ENCODE measurements at places on chromosomes 1 and 21.

GRCh38 chr1:212608959-212609700 lies 569 bp downstream of the ATF3 start:
- DNase-seq: peak; percentile 61

DNA sequence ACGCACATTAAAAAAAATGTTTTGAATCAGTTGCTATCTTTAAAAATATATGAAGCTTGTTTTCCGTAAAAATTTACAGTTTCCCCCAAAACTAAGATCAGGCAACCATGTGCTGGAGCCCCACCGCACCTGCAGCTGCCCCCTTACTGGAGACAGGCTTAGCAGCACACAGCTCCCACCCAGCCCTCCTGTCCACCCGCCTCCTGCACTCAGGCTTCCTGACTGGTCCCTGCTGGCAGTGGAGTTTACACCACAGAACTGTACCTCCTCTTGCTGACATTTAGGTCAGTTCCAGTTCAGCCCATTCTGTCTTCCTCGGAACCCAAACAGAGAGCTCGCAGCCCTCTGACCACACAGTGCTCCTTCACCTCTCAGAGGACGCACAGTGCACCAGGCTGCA lies 2.1 kb downstream of the GPR161 start:
- DNase-seq: no peak

GRCh38 chr1:202648605-202649226 lies 61.5 kb downstream of the SYT2 start:
- no peak for DNase-seq

DNA sequence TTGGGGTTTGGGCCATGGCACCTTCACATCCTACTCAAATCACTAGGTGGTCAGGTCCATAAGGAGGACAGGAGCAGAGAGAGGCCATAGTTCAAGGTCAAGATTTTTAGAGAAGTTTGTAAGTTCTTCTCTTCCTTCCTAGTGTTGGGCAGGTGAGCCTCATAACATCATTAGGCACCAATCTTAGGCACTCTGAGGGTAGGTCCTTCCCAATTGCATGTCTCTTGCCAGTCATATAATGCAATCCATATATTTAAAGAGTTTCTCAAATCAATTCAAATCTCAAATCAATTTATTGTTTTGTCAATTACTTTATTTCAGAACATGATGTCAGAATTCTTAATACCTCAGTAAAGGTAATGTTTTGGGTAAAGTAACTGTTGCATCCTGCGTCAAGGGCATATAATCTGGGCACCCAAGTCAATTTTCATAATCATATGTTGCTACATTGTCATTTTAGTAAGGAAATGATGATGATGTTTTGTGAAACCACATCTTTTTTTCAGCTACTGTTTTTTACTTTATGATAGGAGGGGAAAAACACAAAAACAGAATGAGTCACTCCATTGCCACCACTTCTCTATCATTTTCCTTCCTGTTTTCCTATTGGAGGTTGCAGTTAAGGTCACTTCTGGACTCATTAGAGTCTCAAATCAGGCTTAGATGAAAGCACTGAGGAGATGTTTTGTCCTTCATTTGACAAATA lies 122.7 kb downstream of the UCHL5 start:
- DNase-seq: no peak

DNA sequence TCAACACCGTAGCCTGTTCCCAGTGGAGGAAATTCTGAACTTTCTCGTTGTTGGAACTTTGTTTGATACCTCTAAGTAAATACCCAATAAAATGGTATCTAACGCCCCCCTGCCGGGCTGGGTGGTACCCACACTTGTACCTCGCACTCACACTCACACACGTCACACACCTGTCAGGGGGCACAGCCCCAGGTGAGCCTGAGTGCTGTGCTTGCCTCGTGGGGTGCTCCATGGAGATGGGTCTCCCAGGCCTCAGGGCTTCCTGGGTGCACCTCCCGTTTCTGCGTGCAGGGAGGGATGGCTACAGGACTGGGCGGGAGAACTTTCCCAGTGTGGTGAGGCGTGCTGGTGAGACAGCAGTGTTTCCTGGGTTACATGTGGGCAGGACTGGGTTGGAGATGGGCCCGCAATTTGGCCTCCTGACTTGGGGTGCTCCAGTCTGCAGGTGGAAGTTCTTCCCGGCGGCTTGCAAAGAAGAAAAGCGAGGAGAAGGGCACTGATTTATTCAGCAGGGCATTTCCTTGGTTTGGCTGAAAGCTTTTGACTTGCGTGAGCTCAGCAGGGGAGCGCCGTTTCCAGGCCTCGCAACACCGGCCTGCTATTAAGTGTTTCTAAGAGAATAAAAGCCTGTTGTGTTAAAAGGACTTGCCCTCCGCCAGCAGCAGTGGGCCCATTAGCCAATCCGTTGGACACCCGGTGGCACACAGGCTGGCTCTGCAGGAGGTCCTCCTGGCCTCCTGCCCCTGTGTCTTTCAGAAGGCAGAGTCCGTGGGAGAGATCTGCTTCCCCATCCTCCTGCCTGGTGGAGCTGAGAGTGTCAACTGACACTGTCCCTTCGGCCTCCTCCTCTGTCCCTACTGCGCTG lies 79.7 kb downstream of the KIF26B start:
- no peak for DNase-seq

DNA sequence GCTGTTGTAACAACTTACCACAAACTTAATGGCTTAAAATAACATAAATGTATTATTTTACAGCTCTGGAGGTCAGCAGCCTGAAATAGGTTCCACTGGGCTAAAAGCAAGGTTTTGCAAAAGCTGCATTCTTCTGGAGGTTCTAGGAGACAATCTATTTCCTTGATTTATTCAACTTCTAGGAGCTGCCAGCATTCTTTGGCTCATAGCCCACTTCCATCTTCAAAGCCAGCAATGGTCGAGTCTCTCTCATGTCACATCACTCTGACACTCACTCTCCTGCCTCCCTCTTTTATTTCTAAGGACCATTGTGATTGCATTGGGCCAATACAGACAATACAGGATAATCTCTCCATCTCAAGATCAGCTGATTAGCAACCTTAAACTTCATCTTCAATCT lies 15.1 kb upstream of the FOXJ3 start:
- no peak for DNase-seq

DNA sequence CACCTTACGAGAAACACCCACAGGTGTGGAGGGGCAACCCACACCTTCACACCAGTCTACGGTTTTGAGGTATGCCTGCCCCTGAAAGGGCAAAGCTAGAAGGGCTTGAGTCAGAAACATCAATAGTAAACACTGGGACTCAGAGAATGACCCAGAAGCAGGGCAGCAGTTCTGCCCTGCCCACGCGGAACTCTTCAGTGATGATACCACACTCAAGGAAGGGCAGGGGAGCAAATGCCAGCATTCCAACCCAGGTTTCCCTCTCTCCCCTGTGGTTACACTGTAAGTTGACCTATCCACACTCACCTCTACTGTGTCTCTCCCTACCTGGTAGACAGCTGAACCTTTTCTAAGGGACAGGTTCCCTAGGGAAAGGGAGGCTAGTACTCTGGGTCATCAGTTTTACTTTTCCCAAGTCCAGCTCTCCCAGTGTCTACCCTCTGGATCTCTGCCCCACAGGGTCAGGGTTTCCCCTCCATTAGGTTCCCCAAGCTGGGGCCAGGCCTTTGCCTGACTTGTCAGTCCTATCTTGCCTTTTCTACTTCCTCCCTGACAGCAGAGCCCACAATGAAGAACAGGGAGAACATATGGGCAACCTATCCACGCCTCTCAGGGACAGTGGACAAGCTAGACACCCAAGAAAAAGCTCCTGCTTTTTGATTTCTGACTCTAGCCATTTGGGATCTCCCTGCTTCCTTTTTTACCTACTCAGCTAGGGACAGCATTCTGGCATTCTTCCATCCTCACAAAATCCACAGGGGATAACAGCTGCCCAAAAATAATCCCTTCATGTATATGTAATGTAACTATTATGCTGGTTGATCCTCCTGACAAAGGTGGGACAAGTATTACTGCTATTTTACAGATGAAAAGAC lies 3.0 kb downstream of the F11R start:
- DNase-seq: no peak

- DNase-seq: peak; percentile 33
These were observed 56.2 kb downstream of the FCRL5 start for GRCh38 chr1:157496121-157496526.

GRCh38 chr1:47638713-47639112 lies 200.9 kb downstream of the FOXD2 start:
- DNase-seq: no peak

GRCh38 chr1:99370476-99370875 lies 106.2 kb downstream of the PLPPR4 start:
- DNase-seq: no peak

GRCh38 chr1:58755468-58755872 lies 28.4 kb downstream of the JUN start:
- DNase-seq: peak; percentile 74

DNA sequence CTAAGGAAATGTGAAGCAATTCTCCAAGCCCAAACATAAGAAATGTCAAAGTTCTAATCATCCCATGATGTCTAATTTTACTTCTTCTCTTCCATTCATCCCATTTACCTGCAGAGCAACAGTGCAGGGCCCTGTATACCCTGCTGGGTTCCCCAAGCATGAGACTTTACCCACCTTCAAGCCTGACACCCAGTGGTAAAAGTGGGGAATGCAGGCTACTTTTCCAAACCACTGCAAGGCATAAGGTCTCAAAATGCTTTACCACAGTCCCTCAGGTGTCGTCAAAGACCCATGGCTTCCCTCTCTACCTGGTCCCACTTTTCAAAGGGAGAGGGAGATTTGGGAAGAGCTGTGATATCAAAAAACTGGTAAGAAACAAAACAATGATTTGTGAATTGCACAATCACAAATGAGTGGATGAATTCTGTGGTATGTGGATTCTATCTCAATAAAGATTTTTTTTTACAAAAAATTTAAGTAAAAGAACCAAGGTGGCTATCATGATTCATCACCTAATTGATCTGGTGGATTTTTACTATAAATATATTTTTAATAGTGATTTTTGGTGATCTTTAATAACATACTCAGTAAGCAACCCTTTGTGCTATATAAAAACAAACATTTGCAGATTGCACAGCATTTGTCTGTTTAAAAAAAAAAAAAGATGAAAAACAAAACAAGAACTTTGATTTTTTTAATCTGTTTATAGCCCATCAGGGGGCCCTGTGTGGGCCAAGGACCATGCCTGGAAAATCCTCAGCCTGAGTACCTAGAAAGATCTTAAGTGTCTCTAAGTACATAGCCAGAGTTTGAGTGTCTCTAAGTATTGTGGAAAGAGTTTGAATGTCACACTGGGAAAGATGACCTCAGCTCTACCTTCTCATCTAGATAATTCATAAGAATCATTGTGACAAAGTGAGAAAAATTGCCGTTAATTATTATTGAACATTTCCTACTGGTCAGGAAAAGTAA lies 73.1 kb upstream of the GJB5 start:
- peak; percentile 61 for DNase-seq

DNA sequence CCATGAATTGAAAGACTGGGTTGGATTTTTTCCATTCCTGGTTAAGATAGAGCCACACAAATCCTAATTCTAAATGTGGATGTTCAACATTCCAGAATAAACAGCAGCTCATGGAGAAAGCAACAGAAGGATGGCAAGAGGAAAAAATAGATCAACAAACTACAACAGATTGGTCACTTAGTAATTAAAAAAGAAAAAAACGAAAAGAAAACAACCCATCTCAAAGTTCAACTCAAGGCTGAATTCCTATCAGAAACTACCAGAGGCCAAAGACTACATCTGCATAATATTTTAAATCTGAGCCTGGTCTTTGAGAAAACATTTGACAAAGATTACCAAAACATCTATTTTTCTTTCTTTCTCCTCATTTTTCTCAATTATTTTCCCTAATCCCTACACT lies 69.9 kb downstream of the TGFBR3 start:
- DNase-seq: no peak

- DNase-seq: no peak
These were observed 23.3 kb downstream of the EPHA10 start for GRCh38 chr1:37741662-37742061.

DNA sequence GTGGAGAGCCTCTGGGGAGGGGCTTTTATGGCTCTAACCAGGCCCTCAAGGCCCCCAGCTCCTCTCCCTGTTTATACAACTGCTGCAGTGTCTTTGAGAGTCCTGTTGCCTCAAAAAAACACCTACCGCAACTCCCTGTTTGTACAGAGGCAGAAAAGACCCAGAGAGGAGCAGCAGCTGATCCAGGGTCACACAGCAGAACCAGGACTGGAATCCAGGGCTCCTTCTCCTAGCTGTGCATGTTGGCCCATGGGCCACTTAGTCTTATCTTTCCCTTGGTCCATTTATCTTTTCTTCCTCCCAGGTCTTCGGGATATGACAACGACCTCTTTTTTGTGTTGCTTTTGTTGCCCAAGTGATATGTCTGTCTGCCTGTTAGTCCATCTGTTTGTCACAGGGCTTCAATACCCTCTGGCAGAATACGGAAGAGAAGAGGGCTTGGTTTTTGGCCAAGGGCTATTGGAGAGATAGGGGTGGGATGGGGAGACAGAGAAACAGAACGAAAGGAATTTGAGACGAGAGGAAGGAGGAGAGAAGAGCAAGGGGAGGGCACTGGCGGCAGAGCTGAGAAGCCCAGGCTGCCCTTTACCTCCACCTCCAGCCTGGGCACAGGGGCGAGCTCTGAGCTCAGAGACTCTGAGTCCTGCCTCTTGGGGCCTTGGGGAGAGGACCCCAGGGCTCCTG lies 33.5 kb upstream of the WASF2 start:
- no peak for DNase-seq
